ENCODE measurements at places on chromosomes 7 and 10.

DNA sequence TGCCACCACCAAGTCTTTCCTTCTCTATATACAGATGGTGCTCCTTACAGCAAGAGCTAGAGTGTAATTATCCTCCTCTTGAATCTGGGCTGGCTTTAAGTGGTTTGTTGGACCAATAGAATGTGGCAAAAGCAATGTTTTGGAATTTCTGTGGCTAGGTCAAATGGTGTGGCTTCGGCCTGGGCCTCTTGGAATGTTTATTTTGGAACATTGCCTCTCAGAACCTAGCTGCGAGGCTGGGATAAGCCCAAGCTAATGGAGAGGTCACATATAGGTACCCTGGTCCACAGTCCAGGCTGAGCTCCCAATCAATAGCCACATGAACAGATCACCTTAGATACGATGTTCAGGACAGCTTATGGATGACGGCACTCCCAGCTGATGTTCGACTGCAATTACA is 556.7 kb downstream of the TYW1 start:
- DNase-seq = no peak

GRCh38 chr7:2048006-2048405 is 184.7 kb downstream of the MAD1L1 start:
- no peak for DNase-seq

DNA sequence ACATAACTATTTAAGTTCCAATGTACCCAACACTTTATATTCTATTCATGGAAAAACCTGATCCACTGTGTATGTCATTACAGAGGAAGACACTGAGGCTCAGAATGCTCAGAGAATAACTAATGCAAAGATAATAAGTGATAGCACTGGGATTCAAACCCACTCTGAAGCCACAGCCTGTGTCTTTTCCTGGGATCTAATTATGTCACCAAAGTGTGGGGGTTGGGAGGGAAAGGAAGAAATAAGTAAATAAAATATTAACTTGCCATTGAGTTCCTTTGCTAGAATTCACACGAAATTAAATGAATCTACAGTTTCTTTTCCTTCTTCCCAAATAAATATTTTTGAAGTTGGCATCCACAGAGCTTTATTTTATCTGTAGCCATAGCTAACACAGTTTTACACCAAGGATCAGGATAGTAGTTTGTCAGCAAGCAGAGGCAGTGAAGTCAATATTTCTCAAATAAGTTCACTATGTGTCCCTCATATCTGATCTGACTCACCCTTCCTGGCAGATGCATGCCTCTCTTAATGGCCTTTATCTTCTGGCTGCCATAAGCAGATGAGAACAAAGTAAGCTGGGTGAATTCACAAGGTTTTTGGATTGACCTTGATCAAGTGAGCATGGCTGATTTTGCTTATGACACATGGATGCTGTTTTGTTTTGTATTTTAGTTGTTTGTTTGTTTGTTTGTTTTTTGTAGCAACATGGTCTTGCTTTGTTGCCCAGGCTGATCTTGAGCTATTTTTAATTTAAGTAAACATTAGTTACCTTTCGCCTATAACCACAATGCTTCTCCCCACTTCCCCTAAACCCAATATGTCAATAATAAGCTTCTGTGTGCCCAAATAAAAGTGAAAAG is 6.3 kb downstream of the RAPGEF5 start:
- no peak for DNase-seq

- no peak for DNase-seq
Observed at GRCh38 chr10:34176351-34176750, 638.7 kb downstream of the PARD3 start.

DNA sequence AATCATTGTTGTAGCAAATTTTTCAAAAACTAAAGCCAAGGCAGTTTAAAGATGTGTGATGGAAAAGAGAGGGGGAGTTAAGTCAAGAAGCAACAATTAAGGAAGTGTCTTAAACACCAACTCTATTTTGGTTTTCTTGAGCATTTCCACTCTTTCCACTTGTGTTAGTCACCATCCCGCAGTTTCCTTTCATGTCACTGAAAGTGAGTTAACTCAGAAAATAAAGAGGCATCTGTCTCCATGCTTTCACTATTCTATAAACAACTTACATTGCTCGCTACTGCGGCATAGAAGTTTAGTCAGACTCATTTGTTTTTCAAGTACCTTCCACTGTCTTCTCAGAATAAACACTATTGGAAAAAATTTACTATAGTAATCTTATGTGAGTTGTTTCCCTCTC is 284.9 kb upstream of the SEMA3D start:
- no peak for DNase-seq
